Activated B cell treated with CpG ODN at 0.5 μM for 24 hours (primary cell): ENCODE measurements at places on chromosomes 7 and 10. TPM values are rescaled to one million over a fixed set of nuclear protein-coding genes. Genes with fewer than 3 reads are reported as not detected.

- no peaks in the 10 kb centered on the region for H3K36me3 ChIP-seq
- no peak overlapping the region for H3K4me3 ChIP-seq
- H3K4me1 ChIP-seq, result no peaks in the 10 kb centered on the region
- peaks cover 27% of the 10 kb centered on the region for H3K27me3 ChIP-seq
- H3K27ac ChIP-seq, result no peak overlapping the region
- no peak for DNase-seq
These were observed 11.0 kb downstream of the SORBS1 start for GRCh38 chr10:95550073-95550672.

The BLNK gene
- total RNA-seq, result 238 and 267 TPM in 2 replicates

- no peak for DNase-seq
- H3K27ac ChIP-seq, result no peak overlapping the region
- no peak overlapping the region for H3K4me3 ChIP-seq
- no peaks in the 10 kb centered on the region for H3K4me1 ChIP-seq
- no peaks in the 10 kb centered on the region for H3K36me3 ChIP-seq
- H3K27me3 ChIP-seq, result peaks cover 11% of the 10 kb centered on the region
These were observed 28.8 kb upstream of the ICA1 start for GRCh38 chr7:8290645-8291308.

DNA sequence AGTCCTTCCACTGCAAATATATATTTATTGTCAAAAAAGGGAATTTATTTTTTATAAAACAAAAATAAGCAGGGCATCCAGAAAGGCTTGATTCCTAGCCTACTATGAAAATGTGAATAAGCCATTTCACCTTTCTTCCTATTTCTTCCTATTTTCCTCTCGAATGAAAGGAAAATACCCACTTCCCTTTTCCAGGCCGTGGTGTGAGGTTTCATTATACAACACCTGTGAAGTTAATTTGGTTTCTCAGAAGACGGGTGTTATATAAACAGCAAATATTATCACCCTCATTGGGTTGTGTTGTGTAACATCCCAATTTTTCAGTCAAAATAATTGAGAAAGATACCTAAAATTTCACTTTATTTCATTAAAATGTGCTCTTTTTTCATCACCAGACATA is 214.3 kb downstream of the DGKB start:
- no peaks in the 10 kb centered on the region for H3K36me3 ChIP-seq
- H3K27me3 ChIP-seq, result no peaks in the 10 kb centered on the region
- no peak overlapping the region for H3K27ac ChIP-seq
- no peaks in the 10 kb centered on the region for H3K4me1 ChIP-seq

- H3K4me3 ChIP-seq, result no peak overlapping the region
- H3K27me3 ChIP-seq, result peaks cover 25% of the 10 kb centered on the region
- H3K36me3 ChIP-seq, result no peaks in the 10 kb centered on the region
- no peak overlapping the region for H3K27ac ChIP-seq
These were observed 18.0 kb upstream of the NPVF start for GRCh38 chr7:25246306-25246705.

The OR9A2 gene
- total RNA-seq, result 0.31 and 0.56 TPM in 2 replicates

DNA sequence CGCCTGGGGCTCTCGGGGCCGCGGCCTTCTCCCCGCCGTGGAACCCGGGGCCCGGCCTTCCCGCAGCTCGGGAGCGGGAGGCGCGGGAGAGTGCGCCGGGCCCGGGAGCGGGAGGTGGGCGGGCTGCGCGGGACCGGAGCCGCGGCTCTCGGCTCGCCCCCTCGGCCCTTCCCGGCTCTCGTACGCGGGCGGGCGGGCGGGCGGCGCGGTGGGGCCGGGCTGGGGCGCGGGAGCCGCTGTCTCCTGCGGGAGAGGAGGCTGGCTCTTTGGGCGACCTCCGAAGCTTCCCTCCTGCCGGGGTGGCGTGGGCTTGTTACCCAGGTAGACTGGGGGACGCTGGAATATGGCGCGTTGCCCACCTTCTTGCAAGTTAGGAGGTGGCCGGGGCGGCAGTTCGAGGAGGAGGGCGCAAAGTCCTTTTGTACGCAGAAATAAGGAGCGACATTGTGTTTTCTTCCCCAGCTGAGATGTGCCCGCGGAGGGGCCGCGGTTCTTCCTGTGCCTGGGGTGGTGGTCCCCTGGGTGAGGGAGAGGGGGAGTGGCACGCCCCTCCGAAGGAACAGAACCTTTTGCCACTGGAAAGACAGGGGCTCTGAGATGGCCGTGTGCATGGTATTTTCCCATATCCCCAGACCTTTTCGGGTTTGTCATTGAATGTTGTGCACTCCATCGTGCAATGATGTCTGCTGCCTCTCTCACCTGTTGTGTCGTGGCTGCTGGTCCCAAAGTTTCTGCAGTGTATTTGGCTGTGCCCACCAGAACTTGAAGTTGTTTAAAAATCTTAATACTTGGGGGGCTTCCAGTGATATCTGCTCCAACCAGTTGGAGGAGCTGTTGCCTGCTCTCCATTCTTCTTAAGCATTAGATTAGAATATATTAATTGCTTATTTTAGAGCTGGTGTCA is 844 bp downstream of the NRF1 start:
- no peak for DNase-seq
- peaks cover 22% of the 10 kb centered on the region for H3K36me3 ChIP-seq
- peak overlapping the region; percentile 92 for H3K27ac ChIP-seq
- no peaks in the 10 kb centered on the region for H3K27me3 ChIP-seq
- H3K4me3 ChIP-seq, result peak overlapping the region; percentile 91
